ENCODE measurements at places on chromosomes 1 and 21.
A peak's percentile ranks its signal among the peaks of the same experiment; 100 is the strongest.

GRCh38 chr1:3604468-3604974, 6.8 kb downstream of the MEGF6 start:
- DNase-seq = no peak

DNA sequence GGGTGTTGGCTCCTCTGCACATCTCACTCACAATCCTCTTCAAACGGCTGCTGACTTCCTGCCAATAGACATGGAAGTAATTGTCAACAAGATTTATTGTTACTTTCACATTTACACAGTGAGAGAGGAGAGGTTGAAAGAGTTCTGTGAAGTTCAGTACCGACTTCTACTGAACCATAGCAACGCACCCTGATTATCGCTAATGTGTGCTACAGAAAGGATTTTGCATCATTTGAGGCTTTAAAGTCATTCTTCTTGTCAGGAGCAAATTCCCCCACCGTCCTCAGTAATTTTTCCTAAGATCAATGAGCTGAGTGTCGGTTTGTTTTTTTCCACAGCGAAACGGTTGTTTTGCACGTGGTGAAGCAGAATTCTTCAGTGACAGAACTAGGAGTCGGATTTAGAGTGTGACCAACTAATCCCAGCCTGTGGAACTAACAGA, 361.0 kb downstream of the ADGRL2 start:
- peak; percentile 38 for DNase-seq

- DNase-seq = no peak
These were observed 41.3 kb downstream of the CXADR start for GRCh38 chr21:17554120-17554519.

DNA sequence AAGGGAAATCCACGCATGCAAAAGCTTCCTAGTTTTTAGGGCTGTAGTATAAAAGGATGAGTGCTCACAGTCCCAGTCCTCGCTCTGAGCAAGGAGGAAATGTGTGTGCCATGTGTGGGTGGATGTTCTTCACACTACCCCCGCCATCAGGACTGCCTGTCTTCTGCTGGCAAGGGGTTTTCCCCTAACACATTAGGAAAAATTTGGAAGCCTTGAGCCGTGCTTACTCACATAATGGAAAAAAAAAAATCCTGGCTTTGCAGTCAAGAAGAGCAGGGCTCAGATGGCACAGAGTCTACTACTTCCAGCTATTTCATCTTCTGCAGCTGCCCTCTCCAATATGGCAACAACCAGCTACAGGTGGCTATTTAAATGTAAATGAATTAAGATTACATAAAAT, 363.1 kb downstream of the PLPP3 start:
- no peak for DNase-seq

GRCh38 chr21:22585558-22585957, 1587.3 kb downstream of the NCAM2 start:
- no peak for DNase-seq

GRCh38 chr1:118535901-118536300, 350.9 kb upstream of the SPAG17 start:
- no peak for DNase-seq

GRCh38 chr21:28904961-28905435, 87.7 kb downstream of the LTN1 start:
- DNase-seq = no peak

DNA sequence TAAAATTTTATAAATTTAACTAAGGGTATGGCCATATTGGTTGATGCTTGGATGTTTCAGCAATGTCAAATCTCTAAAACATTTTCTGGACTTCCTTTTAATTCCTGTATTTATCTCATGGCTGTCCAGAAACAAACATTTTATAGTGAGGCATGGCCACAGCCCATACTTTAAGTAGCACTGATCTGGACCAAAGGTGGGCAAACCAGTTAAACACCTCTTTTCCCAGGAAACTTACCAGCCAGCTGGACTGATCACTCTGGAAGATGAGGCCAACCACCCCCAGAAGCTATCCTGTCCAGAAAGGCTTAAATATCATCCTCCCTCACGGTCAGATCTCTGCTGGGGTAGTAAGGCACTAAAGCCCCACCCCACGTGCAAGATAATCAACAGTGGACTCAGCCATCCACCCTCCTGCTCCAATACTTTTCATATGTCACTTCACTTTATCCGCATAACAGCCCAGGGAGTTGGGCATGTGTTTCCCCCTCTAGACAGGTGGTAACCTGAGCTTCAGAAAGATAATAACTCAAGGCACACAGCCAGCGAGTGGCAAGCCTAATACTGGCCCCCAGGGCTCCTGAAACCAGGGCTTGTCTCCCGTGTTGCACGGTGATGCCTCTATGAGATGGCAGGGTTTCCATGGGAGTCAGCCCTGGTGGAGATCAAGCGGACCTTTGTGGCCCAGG, 120.5 kb upstream of the NGF start:
- DNase-seq = no peak

DNA sequence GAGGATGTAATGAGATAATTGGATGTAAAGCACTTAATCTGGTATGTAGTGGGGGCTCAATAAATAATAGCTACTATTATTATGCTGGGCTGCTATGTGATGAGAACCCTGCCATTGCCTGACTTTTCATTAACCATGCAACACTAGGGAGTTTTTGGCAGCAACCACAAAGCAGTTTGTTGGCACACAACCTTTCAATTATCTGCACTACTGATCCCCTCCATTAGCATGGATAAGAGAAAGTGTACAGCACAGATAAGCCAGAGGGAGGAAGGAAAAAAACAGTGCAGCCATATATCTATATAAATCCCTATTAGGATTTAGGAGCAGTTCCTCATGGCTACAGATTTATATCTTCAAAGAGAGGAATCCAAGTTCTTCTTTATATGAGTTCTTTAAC, 498.5 kb downstream of the NUF2 start:
- no peak for DNase-seq

DNA sequence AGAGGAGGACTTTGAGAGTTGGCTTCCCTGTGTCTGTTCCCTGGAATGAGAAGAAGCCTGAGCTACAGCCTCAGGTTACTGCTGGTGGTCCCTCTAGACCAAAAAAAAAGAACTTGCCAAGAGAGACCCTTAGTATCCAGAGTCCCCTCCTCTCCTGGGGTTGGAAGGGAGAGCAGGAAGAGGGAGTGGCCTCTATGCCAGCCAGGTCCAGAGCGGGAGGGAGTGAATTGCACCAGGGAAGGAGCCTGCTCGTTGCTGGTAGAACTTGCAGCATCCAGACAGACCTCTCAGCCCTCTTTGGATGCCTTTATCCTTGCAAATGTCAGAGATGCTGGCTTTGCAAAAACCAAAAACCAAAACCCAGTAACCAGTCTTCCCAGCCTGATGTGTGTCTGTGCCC, 491.3 kb upstream of the VAMP3 start:
- no peak for DNase-seq

DNA sequence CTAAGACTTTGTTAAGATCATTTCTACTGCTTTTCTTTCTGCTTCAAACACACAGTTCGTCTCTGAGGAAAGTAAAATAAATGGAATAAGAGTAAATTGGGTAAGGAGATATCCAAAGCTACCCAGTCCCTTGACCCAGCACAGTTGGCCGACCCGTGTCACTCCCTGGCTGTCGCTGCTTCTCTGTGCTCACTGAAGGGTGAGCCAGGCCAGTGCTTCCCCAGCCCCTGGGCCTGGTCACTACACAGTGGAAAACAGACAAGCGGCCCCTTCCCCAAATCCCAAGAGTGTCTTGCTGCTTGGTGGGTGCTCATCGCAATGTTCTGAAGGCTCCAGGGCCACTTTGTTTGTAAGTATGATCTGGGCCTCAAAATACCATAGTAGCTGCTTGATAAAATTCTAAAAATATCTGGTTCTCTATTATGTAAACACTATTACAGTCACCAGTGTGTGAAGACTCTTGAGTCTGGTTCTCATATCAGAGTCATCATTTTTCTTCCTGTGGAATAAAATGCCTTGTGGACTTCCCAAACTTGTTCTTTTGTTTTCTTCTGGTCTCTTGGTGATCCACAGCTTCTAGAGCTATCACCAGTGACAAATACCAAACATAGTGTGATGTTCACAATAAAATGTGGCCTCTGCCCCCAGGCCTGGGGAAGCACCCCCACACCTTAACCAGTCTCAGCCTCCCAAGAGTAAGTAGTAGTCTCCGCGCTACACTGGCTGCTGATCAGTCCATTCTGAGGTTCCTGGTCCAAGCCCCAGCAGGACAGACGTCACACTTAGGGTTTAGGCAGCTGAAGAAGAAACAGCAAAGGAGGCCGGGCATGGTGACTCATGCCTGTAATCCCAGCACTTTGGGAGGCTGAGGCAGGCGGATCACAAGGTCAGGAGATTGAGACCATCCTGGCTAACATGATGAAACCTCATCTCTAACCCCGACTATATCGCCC, 106.2 kb downstream of the DHRS3 start:
- no peak for DNase-seq

GRCh38 chr21:44919111-44919912, 1.4 kb downstream of the ITGB2 start:
- no peak for DNase-seq

GRCh38 chr1:226870026-226870400, 403 bp upstream of the PSEN2 start:
- no peak for DNase-seq

DNA sequence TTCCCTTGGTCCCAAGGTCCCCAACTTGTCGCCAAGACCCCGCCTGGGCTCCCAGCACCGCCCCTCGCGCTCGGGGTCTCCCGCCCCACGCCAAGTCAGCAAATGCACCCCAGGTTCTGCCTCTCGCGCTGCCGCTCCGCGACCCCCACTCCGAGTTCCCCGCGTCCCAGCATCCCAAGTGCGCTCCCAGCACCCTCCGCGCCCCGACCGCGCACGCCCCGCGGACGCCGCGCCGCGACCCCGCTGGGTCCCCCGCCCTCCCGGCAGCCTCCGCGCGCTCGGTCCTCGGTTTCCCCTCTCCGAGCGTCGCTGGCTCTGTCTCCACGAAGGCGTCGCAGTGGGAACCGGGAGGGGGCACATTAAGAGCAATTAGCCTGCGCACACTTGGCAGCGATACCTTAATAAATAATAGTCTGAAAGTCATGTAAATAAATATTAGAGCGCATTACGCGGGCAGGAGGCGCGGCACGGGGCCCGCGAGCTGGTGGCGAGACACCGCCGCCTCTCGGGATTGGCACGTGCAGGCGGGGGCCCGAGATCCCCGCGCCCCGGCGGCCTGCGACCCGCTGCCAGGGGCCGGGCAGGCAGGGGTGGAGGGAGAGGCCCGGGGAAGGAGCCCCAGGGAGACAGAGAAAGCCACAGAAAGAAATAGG, 75.9 kb downstream of the VWA5B1 start:
- DNase-seq = no peak

GRCh38 chr1:200971428-200971903, 52.0 kb downstream of the KIF21B start:
- DNase-seq = no peak

GRCh38 chr1:61064673-61065072, 17.7 kb upstream of the NFIA start:
- no peak for DNase-seq
